ENCODE measurements at places on chromosomes 16 and 17.

DNA sequence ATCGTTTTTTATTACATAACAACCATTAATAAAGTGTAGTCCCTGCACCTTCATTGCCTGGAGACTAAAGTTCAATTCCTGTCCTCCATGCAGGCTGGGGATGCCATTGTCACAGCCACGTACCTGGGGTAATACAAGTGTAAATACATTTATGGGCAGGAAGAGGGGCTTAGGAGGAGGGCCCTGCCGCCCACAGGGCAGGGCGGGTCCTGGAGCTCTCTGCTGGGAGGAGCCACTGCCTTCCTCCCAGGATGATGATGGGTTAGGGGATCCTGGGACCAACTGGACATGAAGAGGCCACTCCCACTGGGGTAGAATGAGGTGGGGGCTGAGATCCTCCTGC lies 44.1 kb upstream of the SLC38A10 start:
- no peak for DNase-seq

DNA sequence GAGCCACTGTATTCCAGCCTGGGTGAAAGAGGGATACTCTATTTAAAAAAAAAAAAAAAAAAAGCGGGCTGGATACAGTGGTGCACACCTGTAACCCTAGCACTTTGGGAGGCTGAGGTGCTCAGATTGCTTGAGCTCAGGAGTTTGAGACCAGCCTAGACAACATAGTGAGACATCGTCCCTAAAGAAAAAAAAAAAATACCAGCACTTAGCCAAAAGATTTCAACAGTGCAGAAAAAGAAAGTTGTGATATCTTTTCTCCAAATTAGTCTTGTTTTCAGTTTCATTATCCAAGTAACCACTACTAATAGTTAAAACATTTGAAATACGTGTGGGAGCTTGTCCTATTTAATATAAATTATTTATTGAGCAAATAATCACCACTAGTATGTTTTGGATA lies 48.7 kb downstream of the TENT4B start:
- DNase-seq = no peak

- no peak for DNase-seq
Measured at GRCh38 chr16:585351-585750, 4.5 kb upstream of the RAB40C start.

- DNase-seq = no peak
Measured at GRCh38 chr16:59305850-59306249, 571.7 kb upstream of the GOT2 start.

DNA sequence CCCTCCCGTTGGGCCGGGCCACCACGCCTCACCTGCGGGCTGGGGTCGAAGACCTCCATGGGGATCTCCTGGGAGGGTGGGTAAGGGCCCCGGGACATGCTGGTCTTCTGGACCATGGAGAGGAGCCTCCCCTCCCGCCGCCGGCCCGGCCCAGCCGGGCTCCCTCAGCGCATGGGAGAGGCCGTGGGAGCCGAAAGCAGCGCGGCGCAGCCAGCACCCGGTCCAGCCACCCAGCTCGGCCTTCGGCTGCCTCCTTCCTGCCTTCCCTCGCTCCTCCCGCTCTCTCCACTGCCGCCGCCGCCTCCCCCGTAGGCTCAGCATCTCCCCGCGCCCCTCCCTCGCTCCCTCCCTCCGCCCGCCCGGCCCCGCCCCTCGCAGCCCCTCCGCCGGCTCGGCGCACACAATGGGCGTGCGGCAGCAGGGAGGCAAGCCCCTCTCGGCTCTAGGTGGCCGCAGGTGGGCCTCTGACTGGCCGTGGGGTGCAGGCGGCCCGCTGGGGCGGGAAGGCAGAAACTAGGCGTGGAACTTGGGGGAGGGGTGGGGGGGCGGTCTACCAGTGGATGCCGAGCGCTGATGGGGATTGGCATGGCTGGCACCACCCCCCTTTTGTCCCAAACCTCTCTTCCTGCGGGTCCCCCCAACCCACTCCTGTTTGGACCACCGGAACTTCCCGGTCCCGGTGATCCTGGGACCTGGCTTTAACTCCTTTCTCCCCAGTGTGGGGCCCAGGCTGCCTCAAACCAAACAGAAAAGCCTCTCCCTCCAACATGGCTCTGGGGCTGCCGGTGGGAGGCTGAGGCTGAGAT lies at the start of gene CACNB1:
Gene CACNB1 (minus strand): TSS at position 290 of the 806 bp plus-strand sequence. CDS start 174 bp downstream, at position 116.
- no peak for DNase-seq

DNA sequence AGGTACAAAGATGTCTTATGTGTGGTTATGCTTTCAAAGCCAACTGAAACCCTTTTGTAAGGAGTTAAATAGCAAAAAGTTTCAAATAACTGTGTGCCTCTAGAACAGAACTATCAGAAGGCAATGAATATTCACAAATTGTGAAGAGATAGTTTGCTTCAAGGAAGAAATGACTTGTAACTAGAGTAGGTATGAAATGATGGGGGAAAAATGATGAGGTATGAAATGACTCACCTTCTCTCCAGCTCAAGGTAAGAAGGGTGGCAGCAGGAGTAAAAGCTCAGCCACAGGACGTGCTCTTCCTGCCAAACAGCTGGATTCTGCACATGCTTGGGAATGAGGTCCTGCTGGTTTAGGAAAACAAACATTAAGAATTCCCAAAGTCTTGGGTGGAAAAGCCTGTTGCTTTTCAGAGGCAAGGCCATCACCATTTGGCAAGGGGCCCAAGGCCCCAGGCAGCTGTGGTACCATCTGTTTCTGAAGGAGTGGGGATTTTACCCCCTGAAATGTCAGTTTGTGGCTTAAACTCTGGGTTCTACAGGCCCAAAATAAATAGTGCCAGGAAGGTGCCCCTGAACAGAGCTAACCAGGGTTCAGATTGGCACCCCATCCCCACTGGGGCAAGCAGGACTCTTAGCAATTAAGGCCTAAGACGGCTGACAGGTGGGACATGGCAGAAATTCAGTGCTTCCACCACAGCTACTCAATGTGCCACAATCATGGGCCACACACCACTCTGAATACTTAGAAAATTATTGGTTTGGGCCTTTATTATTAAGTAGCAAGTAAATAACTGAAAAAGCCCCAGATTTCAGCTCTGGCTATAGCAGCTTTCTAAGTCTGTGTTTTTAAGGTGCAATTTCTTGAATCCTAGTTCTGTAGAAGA lies 13.3 kb downstream of the HERPUD1 start:
- DNase-seq = no peak

DNA sequence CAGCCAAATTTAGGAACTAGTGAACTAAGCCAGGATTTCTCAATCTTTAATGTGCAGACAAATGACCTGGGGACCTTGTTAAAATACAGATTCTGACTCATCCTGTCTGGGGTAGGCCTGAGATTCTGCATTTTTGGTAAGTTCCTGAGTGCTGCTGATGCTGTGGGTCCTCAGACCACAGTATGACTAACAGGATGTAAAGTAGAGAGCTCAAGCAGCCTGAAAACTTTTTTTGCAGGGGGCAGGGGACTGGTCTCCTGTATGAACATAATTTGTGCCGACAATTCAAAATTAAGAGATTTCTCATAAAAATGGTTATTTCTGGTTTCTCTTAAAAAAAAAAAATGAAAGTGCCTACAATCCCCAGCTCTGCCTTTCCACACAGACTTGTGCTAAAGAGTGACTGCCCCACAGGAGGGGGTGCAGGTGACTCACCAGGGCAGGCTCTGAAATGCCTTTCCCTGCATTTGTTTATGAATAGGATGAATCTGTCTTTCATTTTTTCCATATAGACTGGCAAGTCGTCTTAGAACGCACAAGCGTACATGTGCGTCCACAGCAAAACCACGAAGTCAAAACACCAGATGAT lies 271.5 kb downstream of the PHKB start:
- no peak for DNase-seq

GRCh38 chr17:54933921-54934320 lies 33.3 kb downstream of the TOM1L1 start:
- DNase-seq = no peak

- DNase-seq = no peak
Measured at GRCh38 chr17:75456039-75456416, 407 bp upstream of the TMEM94 start.

DNA sequence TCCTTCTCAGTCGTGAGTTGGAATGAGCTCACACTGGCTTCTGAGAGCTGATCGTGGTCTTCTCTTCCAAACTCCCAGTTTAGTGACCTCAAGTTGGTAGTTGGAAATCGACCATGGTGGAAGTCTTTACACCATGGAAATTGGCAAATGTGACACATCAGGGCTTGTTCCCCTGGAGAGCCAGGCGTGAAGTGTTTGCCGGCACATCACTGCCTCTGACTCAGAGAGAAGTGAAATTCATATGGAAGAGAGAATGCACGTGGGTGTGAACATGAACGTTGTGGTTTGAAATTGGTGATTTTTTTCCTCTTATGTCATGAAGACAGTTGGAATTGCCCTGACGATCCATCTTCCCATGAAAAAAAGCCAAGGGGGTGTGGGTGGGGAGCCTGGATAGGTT lies 47.4 kb downstream of the AXIN2 start:
- DNase-seq = no peak

DNA sequence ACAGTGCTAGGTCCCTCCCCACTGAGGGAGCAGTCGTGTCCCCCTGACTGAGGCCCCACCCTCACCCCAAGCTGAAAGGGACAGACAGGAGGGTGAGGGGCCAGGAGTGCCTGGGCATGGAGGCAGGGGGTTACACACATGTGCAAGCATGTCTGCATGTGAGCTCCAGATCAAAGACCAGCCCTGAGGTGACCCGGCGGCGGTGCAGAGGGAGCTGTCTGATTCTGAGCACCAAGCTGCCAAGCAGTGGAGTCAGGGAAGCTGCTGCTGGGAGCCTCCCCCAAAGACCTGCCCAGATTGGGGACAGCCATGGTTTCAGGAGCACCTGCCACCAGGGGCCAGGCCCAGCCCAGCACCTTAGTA lies 5.5 kb downstream of the DLX3 start:
- DNase-seq = no peak

- no peak for DNase-seq
Measured at GRCh38 chr17:64503821-64504768, 2.0 kb downstream of the DDX5 start.

GRCh38 chr17:55576237-55576995 lies 65.2 kb upstream of the SMIM36 start:
- no peak for DNase-seq

DNA sequence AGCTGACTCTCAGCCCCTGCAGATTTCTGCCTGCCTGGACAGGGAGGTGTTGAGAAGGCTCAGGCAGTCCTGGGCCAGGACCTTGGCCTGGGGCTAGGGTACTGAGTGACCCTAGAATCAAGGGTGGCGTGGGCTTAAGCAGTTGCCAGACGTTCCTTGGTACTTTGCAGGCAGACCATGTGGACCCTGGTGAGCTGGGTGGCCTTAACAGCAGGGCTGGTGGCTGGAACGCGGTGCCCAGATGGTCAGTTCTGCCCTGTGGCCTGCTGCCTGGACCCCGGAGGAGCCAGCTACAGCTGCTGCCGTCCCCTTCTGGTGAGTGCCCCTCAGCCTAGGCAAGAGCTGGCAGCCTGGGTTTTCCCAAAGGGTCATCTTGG lies 3.9 kb downstream of the GRN start:
- DNase-seq = no peak

DNA sequence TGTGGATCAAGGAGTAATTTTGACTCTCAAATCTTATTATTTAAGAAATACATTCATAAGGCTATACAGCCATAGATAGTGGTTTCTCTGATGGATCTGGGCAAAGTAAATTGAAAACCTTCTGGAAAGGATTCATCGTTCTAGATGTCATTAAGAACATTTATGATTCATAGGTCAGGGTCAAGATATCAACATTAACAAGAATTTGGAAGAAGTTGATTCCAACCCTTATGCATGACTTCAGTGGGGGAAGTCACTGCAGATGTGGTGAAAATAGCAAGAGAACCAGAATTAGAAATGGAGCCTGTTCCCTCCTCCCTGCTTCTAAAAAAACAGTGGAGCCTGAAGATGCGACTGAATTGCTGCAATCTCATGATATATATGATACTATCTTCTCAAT lies 36.6 kb upstream of the HNF1B start:
- DNase-seq = no peak

DNA sequence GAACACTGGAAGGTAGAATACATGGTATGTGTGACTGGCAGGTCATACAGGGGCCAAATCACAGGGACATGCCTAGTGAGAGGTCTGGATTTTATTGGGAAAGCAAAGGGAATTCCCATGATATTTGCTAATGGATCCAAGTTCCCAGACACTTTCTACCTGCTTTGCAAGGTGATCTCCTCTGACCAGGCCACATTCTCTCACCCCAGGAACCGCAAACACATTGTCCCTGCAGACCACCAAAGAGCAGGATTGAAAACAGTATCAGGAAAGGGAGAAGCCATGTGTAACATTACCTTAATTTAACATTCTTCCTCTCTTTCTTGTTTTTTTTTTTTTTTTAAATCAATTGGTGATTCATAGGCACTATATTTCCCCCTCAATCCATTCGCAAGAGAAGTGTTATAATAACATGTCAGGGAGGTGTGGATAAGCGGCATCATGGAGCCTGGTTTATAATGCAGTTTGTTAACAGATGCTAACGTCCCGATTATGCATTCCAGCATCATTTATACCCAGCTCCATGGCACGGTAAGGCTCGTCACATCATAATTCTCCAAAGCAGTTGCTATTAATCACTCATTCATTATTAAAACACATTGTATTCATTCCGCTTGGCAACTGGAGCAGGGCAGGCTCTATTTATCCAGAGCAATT lies 155.1 kb upstream of the CCL2 start:
- DNase-seq = no peak

- DNase-seq = no peak
Measured at GRCh38 chr16:11470676-11471415, 115.9 kb downstream of the LITAF start.

- no peak for DNase-seq
Measured at GRCh38 chr17:38867179-38867967, 2.5 kb upstream of the LASP1 start.

DNA sequence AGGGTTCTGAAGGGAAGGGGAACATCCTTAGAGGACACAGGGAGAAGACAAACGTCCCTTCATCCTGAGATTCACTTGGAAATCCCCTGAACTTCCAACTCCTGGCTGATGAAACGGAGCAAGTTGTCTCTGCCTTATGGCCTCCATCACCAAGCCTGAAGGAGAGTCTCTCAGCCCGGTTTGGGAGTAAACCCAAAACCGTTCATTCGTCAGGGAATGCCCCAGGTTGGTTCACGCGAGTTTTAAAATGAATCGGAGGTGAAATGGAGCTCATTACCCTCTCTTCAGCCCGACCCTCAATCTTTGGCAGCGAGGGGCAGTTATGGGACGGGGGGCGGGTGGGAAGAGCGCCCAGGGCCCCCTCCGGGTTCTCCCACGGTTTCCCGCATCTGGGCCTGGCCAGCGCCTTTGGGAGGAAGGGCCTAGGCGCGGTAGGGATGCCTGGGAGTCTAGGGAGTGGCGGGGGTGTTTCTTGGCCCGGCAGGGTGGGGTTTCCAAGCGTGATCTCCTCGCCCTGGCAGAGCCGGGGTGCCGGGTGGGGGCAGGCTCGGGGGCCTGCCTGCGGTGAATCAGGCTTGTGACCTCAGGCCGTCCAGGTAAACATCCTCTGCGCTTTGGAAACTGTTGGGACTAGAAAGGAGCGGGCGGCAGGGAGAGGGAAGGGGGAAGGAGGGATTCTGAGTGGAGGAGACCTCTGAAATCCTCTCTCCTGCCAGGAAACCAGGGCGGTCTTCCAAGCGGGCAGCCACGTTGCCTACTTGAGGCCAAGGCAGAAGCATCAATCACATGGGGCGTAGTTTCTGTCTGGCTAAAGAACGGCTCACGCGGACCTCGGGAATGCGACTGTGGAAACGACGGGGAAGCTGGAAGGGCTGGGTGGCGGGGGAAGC lies 24.1 kb upstream of the HOXB13 start:
- DNase-seq = no peak

GRCh38 chr16:8972843-8973586 lies 9.3 kb upstream of the USP7 start:
- no peak for DNase-seq

Measured in breast epithelium (tissue), 4 donors.